Type B pancreatic cell (in vitro differentiated cells): ENCODE measurements at places on chromosomes 3 and 15. TPM values are rescaled to one million over a fixed set of nuclear protein-coding genes. Genes with fewer than 3 reads are reported as not detected.

GRCh38 chr3:146159616-146160320 is 1.2 kb downstream of the PLOD2 start:
- no peak for DNase-seq

GRCh38 chr3:197510642-197511018 is 45.1 kb downstream of the BDH1 start:
- DNase-seq = no peak

DNA sequence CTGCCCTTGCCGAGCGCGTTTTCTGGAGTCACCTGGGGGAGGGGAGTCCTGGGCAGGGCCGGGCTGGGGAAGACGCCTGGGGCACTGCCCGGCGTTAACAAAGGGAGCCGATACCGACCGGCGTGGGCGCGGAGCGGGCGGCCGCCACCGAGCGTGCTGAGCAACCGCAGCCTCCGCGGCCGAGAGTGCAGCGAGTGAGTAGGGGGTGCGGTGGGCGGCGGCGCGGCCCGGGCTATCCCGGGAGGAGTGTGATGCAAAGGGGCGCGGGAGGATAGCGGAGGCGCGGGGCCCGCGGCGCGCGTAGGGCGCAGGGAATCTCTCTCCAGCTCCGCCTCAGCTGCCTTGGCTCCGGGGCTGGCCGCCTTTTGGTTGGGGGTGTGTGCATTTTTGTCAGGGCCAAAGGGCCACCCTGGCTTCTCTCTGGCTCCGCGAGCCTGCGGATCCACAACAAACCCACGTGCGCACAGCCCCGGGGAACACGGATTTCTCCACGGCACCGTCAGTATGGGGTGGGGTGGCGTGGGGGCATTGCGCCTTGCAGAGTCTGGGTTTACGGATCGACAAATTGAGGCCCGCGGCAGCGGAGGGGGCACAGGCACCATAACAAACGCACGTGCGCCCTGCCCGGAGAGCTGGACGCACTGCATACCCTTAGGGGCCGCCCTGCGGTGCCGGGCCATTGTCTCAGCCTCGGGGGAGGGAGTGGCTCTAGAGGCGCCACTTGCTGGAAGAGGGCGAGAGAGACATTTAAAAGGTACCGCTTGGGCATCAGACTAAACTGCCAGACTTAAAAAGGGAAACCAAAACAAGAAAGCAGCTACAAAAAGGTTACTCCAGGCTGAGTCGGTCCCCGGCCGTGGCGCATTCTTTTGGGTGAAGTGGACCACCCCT is 560 bp downstream of the ST6GAL1 start:
- peak; percentile 75 for DNase-seq

GRCh38 chr3:52531860-52532516 is 1.7 kb downstream of the NT5DC2 start:
- DNase-seq = no peak

GRCh38 chr3:170307671-170308405 is 49.7 kb upstream of the SKIL start:
- DNase-seq = no peak

DNA sequence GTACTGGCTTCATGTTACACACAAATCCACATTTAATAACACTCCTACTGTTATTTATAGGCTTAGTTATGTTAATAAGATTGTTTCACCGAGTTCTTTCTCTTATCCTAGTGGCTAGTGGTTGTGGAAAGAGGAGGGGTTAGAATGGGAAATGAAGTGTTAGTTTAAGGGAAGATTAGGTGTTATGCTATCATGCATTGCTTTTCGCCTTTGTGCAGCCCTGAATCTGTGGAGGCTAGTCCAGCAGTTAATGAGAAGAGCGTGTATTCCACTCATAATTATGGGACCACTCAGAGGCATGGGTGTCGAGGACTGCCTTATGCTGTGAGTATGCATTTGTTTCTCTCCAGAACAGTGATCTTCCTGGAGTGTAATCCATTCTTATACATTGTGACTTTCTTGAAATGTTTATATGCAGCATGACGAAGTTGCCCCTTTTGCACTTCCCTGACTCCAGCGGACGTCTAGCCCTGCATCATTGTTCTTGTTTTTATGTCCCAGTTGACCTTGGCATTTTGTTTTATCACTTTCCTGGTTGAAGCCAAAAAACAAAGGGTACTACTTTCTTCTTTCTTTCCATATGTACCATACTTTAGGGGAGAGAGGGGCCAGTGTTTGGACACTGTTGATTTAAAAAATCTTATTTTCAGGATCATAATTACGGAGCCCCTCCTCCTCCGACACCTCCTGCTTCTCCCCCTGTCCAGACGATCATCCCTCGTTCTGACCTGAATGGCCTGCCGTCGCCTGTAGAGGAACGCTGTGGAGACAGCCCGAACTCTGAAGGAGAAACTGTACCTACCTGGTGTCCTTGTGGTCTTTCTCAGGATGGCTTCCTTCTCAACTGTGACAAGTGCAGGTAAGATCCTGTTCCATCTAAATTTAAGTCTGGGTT is 36.5 kb downstream of the SETD5 start:
- DNase-seq = no peak

- no peak for DNase-seq
Observed at GRCh38 chr3:195892105-195893043, 16.0 kb downstream of the TNK2 start.

DNA sequence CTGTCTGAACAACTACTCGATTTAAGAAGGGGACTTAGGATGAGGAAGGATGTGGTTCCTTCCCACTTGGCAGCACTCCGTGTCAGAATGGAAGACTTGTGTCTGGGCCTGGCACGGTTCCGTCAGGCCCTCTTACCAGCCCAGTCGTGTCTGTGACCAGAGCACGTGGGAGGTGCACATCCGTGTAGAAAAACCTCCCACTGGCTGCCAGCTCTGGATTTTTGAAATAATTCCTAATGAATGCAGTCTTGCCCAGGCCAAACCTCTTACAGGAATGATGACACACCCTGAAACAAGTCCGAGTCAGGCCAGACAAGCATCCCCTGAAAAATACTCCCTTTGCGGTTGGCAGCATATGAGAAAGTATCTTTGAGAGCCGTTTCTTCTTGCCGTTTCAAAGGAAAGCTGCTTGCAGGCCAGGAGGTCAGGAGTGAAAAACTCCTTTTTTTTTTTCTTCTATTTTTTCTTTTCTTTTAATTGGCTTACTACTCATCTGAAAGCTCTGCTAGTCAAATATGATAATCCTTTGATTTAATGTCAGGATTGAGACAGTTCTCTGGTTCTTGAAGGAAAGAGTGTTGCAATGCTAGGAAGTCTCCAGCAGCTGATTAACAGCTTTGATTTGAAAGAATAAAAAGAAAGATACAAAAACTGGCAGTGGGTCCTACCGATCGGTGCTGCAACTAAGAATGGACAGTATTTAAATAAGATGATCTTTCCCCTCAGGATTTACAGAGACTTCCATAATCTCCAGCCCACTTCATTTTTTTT is 19.8 kb downstream of the IL1RAP start:
- DNase-seq = no peak

- DNase-seq = no peak
Observed at GRCh38 chr3:5245927-5246326, 58.4 kb downstream of the EDEM1 start.

DNA sequence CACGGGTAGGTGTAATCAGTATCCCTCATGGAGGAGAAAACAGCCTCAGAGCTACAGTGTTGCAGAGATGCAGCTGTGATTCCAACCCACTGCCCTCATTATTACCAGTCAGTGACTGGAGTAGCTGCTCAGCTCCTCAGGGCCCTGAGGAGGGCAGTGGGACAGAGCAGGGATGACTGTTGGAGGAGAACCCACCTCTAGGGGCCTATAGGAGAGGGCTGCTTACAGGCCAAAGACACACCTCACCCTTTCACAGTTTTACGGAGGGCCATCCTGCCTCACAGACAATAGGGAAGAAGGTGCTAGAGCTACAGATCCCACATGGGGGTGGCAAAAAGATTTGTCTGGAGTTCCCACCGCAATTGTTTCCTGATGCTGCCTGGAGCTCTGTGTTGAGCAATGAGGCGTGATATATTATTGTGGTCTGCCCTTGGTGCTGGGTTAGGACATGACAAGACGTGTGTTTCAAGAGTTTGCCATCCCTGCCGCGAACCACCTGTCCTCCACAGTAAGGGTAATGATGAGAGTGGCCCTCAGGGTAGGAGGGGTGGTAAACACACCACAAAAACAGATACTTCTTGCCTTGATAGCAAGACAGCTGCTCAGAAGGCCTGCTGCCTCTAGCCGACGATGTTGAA is 140.5 kb upstream of the TPM1 start:
- no peak for DNase-seq

- no peak for DNase-seq
Observed at GRCh38 chr3:109125902-109126301, 8.0 kb upstream of the MORC1 start.

GRCh38 chr3:62277986-62278385 is 95.4 kb downstream of the FEZF2 start:
- no peak for DNase-seq

GRCh38 chr3:27221264-27221932 is 147.8 kb downstream of the NEK10 start:
- no peak for DNase-seq

GRCh38 chr3:38782148-38782547 is 33.9 kb downstream of the SCN10A start:
- DNase-seq = no peak

- DNase-seq = no peak
Observed at GRCh38 chr3:150096700-150097587, 126.2 kb upstream of the PFN2 start.

DNA sequence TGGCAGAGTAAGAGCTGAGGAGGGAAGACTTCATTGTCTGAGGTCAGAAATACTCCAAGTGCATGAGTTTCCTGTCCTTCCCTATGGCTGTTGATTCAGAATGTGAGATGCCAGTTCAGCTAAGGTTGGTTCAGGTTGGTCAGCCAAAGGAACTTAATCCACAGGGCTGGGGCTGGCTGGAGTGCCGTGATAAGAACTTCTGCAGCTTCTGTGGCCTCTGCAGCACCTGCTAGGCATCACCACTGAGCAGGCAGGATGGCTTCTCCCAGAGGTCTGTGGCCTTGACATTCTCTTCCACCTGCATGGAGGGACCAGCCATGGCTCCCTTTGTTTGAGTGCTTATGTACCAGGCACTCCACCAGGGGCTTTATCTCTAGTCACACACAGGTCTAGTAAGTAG is 109.5 kb upstream of the PLXNA1 start:
- DNase-seq = no peak

DNA sequence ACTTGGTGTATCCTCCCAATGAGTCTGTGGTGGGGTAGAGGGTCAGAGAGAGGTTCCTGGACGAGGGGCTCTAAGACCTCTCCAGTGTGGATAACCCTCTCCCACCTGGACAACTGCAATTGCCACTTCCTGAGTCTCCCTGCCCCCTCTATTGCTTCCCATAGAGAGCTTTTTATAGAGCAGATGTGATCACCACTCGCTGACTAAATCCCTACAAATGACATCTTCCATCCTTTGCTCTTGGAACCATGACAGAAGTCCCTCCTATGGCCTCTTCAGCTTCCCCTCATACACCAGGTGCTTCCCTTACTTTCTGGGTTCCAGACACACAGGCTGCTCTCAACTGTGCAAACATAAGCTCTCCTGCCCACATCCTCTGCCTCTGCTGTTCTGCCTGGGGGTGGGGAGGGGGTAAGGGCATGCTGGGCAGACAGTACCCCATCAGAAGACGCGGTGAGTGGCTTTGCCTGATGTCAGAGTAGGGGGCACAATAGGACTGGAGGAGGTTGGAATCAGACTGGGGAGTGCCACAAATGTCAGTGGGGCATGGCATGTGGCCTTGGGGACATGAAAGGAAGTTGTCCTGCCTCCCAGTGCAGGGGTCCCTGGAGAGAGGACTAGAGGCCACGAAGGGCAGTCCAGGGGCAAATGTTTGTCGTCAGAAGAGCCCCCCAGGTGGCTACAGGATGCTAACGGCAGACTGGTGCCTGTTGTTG is 15.2 kb downstream of the ITIH3 start:
- DNase-seq = no peak

DNA sequence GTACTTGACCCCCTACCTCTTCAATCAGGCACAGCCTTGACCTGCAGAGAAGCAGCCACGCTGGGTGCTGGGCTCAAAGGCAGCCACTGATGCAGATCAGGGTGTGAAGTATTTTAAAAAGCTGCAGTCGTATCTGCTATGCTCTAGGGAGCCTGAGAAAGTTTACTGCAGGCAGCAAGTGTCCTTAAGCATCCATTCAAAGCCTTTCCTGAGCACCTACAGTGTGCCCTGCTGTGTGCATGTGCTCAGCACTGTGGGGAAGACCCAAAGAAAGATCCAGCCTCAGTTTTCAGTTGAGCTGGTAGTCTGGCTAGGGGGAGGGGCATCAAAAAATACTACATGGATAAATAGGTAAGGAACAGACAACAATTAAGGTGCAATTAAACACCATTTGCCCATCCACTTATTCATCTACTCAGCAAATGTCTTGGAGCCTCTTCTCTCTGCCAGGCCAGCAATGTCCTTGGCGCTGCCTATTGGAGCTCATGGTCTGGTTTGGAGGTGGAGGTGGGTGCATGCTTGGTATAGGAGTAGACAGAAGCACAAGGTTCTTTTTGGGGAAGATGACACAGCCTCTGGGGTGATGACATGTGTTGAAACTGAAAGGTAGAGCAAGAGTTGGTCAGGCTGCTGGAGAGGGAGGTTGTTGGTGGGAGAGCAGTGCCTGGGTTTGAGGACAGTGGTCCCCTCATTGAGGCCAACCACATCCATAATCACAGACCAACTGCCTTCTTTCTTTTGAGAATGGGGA is 85.9 kb upstream of the PRR23C start:
- no peak for DNase-seq

DNA sequence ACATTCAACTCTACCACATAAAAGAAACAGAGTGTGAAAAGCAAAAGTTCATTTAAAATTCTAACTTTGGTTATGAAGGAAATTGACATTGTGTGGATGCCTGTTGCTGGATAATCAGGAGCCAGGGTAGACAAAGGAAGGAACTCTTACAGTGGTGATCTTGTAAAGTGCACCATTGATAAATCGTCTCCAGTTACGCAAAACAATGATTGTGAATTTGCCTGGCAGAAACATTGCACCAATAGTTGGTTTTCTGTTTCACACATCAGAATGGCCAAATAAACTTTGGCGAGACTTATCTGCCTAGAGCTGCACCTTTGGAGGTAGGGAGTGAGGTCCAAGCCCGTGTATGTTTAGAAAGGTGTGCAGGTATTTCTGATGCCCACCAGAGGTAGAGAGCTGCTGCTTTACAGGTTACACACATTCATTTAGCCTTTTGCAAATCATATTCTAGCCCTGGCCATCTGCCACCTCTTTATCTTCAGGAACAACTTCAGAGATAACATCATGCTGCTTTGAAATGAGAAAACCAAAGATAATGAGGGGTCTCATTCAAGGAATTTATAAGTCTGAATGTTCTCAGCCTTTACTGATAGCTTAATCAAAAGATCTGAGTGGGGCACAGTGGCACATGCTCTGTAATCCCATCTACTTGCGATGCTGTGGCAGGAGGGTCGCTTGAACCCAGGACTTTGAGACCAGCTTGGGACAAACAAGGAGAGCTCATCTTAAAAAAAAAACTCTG is 47.4 kb upstream of the P3H2 start:
- DNase-seq = no peak

- no peak for DNase-seq
Observed at GRCh38 chr15:49916998-49917397, 202.0 kb downstream of the ATP8B4 start.

GRCh38 chr15:76161153-76162035 is 101.6 kb downstream of the TMEM266 start:
- no peak for DNase-seq

- DNase-seq = peak; percentile 49
Observed at GRCh38 chr15:68776477-68777270, 44.0 kb downstream of the ANP32A start.

CYP1A2 gene
- total RNA-seq = 1.6 TPM in 1 of 2 replicates, not detected in the other

CERS3 gene
- 4.6 and 11.2 TPM in 2 replicates for total RNA-seq

EEF1AKMT4 gene
- 6.4 and 10.2 TPM in 2 replicates for total RNA-seq

KLHL25 gene
- total RNA-seq = 6.9 and 12.3 TPM in 2 replicates

RAB6B gene
- 21.2 and 48.2 TPM in 2 replicates for total RNA-seq

C2CD4A gene
- total RNA-seq = 1.7 and 2.0 TPM in 2 replicates

NOP10 gene
- total RNA-seq = 143 and 157 TPM in 2 replicates

NUTM1 gene
- not detected in 2 replicates for total RNA-seq
